CD4-positive, alpha-beta T cell treated with Interleukin-4 for 1 hour (primary cell): ENCODE measurements at places on chromosomes 3 and 15.

DNA sequence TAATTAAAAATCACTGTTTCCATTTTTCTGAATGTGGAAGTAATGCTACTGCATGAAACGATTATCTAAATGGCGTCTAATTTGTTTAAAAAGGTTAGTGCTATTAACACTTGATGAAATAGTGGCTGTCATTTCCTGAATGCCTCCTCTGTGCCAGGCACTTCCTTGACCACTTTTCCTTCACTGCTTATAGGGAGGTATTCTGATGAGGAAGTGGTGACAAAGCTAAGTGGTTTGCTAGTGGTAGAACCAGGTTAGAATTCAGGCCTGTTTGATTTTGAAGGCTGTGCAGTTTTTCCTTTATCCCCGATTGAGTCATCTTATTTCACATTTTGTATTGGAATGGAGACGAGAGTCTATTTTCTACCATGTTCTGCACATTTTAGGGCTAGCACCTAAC, 119.0 kb downstream of the USP13 start:
- DNase-seq = no peak

DNA sequence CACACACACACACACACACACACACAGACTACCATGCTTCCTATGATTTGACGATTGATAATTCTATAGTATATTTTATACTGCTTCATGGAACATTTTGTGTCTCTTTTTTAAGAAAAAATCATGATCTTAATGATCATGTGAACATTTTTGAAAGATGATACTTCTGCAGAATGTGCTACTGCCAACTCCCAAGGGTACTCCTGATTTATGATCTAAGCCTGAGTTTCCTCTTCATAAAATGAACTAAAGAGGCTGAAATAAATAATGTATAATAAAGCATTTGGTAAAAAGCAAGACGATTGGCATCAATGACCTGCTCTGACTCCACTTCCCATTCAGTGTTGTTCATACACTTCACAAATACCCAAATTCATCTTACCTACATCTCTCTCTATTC, 333.8 kb upstream of the RBMS3 start:
- no peak for DNase-seq

- DNase-seq = no peak
These were observed 1.9 kb downstream of the FGF7 start for GRCh38 chr15:49424954-49425353.

- no peak for DNase-seq
These were observed 34.7 kb upstream of the PYDC2 start for GRCh38 chr3:191426311-191426710.

DNA sequence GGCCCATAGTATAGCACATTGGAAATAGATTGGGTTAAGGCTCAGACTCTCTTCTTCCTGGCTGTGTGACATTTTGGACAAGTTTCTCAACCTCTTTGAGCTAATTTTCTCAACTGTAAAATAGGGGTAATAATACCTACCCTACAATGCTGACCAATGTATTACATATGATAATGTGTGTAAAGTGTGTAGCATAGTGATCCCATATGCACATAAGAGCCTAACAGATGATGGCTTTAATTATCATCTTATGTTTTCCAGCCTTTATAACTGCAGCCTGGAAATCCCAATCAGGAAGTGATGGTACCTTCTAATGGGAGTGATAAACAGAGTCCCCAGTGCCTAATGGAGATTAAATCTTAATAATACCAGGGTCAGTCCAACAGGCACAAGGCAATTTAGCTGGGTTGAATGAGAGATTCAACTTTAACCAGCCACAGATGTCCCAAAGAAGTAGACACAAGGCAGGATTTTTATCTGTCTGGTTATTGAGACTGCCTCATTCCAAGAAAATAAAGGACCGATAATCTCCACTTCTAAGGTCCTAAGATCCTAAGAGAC, 12.0 kb downstream of the ADAMTS9 start:
- no peak for DNase-seq

- no peak for DNase-seq
These were observed 53.2 kb downstream of the ACAD9 start for GRCh38 chr3:128932516-128933212.

DNA sequence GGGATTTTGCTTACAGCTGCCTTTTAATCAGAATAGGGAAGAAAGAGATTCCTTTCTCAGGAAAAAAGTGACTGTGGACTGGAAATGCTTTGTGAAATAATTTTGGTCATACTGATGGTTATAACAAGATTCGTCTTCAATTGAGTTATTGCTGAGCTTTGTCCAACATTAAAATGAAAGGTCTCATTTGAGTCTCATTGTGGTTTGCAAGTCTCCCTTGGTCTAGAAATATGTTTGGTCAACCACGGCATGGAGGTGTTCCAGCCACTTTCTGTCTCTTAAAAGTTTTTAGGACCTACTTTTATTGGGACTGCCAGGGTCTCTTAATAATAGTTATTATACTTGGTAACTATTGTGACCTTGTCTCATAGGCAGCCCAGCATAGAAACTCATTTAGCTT, 15.3 kb downstream of the FLNB start:
- DNase-seq = no peak

GRCh38 chr3:47117807-47118364, 46.0 kb downstream of the SETD2 start:
- no peak for DNase-seq

GRCh38 chr3:121096953-121097352, 188.9 kb downstream of the STXBP5L start:
- no peak for DNase-seq

GRCh38 chr15:40807888-40808461, 702 bp upstream of the DNAJC17 start:
- no peak for DNase-seq

GRCh38 chr15:33098094-33099058, 96.1 kb downstream of the FMN1 start:
- no peak for DNase-seq

DNA sequence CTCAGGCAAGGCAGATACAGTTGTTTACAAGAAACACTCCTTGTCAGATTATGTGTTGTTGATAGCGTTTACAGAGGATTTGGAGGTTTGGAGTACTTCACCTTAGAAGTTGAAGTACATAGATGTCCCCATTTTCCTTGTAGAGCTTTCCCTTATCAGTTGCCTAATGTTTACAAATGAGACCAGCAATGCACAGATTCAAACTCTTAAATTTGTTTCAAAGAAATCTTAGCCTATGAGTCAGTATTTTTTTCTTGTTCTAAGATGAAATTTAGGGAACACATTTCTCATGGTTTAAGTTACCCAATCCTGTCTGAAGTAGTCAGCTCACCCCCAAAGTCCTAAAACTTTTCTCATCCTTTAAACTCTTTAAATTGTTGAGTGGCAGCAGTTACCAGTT, 6.3 kb upstream of the EIF5A2 start:
- DNase-seq = no peak

DNA sequence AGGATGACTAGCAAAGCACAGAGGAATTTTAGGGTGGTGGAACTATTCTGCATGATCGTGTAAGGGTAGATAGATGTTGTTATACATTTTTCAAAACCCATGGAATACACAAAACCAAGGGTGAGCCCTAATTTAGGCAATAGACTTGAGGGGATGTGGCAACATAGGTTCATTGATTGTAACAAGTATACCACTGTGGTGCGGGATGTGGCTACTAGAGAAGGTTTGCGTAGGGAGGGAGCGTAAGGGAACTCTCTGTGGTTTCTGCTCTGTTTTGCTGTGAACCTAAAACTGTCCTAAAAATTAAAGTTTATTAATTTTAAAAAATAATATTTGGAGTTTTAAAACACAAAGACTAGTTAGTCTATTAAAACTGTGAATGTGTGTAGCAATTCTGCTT, 202.8 kb downstream of the PLCL2 start:
- DNase-seq = no peak

DNA sequence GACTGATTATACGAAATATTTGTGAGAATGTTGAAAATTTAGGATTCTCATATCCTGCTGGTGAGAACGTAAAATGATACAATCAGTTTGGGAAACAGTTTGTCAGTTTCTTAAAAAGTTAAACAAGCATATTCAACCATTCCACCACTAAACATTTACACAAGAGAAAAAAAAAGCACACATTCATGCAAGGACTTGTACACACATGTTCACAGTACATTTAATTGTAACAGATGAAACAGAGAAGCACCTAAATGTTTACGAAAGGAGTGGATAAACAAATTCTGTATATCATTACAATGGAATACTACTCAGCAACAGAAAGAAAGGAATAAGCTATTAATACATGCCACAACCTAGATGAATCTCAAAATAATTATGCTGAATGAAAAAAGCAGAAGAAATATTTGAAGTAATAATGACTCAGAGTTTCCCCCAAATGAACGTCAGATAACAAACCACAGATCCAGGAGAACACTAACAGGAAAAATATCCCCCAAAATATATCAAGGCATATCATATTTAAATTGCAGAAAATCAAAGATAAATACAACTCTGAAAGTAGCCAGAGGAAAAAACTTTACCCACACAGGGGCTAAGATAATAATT, 14.3 kb downstream of the ANKRD28 start:
- DNase-seq = no peak

- no peak for DNase-seq
These were observed 20.4 kb downstream of the ARPP21 start for GRCh38 chr3:35659768-35660167.

GRCh38 chr3:195064300-195064931, 206.5 kb downstream of the XXYLT1 start:
- no peak for DNase-seq

DNA sequence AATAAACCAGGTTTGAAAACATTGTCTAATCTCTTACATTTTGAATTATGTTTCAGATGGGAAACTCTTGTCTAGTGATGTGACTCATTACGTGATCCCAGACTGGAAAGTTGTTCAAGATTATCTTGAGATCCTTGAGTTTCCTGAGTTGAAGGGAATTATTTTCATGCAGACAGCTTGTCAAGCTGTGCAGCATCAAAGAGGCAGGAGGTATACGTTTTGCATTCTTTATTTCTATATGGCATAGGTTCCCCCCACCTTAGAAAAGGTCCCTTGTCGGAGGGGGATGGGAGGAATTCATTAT, 1.5 kb downstream of the DIS3L start:
- no peak for DNase-seq

GRCh38 chr3:127209155-127209839, 16.4 kb downstream of the PRR23E start:
- no peak for DNase-seq

DNA sequence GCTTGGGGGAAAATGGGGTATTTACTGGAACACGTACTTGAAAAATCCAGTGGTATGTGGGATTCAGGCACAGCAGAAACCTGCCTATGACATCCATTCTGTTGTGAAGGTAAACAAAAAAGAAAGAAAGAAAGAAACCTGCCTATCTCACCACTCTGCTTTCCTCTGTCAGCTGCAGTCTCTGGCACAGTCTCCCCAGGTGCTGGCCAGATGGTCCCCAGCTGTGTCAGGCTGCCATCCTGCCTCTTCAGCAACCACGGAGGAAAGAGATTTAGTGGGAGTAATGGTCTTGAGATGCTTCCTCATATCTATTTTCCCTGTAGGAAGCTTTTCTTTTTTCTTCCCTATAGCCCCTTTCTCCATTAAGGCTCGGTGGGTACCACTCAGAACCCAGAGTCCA, 2.5 kb upstream of the PXYLP1 start:
- DNase-seq = no peak

DNA sequence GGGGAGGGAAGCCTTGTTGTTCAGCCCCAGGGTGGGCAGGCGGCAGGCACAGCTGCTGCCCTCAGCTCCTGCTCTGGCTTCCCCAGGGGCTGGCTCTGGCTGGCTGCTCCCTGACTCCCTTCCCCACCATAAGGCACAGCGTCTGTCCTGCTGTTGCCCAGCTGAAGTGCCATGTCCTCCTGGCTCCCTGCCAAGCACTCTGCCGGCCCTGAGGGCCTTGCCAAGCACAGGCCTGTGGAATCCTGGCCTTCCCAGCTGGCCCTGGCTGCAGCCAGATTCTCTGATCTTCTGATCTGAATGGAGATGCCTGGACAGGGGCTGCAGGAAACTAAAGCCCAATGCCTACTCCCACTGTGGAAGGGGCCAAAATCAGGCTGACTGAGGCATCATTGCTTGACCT, 1.1 kb downstream of the IQCF6 start:
- no peak for DNase-seq

DNA sequence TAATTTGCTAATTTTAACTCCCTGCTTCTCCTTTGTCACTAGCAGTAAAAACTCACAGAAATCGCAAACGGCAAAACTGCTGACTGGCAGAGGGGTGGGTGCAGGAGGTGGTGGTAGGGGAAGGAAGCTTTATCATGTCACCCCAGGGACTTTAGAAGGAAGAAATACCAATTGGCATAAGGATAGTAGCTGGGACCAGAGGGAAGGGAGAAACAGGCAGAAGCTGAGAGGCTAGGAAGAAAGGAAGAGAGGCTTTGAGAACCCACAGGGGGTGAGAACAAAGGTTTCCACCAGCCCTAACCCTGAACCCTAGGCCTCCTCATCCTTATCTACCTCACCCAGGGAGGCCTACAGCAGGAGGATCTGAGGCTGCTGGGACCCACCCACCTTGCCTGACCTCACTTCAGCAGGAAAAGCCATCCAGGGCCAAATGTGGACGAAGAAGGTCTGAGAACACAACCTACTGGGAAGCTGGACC, 10.7 kb downstream of the ITGB5 start:
- no peak for DNase-seq

DNA sequence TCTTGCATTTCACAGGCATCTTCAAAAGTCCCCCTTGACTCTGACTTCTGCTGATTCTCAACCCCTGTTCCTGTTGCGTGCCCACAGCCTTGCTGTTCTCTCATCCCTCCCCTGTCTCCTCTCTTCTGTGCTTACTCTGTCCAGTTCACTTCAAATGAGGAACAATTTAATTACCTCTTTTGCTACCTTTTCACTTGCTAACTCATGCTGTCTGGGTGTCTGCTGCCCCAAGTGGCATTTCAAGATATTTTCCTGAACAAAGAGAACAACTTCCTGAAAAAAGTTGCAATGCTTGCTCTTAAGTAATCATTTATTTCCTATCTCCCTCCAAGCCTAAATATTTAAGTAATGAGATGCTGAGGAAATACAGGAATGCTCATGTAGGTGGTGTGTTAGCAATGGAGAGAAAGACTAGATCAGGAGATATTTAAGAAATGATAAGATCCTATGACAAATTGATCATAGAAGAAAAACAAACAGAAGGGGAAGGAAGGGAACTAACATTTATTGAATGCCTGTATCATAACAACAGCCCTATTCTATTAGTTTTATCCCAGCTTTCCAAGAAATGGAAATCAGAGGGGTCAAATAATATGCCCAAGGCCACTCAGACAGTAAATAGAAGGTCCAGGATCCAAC, 42.2 kb downstream of the SV2B start:
- no peak for DNase-seq

DNA sequence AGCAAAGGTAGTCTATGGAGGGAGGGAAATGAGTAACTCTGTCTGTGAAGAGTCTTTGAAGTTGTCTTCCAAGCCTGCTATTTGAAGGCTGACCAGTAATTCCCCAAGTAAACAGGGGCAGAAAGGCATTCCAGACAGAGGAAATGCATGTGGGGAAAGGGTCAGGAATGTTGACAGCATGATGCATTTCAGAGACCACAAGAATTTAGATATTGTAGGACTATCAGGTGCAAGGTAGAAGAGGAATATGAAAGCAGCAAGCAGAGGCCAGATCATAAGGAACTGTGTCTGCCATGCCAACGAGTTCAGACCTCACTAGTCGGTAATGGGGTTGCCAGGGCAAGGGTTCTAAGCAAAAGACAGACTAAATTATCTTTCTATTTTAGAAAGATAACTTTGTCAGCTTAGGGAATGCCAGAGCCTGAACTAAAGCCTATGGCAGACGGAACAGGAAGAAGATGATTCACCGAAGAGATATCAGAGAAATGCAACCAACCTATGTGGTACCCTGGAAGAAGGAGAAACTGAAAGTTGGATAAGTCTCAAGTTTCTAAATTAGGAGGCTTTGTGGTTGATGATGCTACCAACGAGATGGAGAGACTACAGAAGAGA, 327.0 kb upstream of the RORA start:
- no peak for DNase-seq
